ENCODE measurements at places on chromosomes 1 and 21.

GRCh38 chr1:45205011-45205909, 1.1 kb downstream of the ZSWIM5 start:
- DNase-seq = peak; percentile 45

GRCh38 chr1:172781513-172782140, 122.7 kb downstream of the FASLG start:
- no peak for DNase-seq

GRCh38 chr1:37721565-37721964, 29.2 kb downstream of the CDCA8 start:
- no peak for DNase-seq

- DNase-seq = no peak
These were observed 24.4 kb upstream of the BCAR3 start for GRCh38 chr1:93705892-93706500.

- peak; percentile 68 for DNase-seq
These were observed 556 bp downstream of the IFI44 start for GRCh38 chr1:78650114-78650660.

GRCh38 chr1:25538191-25538767, 5.1 kb upstream of the LDLRAP1 start:
- DNase-seq = no peak

GRCh38 chr1:75672108-75672507, 52.4 kb upstream of the ACADM start:
- no peak for DNase-seq

- no peak for DNase-seq
These were observed 73.3 kb downstream of the RPAP2 start for GRCh38 chr1:92372164-92372563.

- DNase-seq = peak; percentile 98
These were observed 136.2 kb upstream of the IPO9 start for GRCh38 chr1:201692555-201693394.
